Pancreas (tissue), 10 donors: ENCODE measurements at places on chromosomes 7 and 10. TPM values are rescaled to one million over a fixed set of nuclear protein-coding genes. Genes with fewer than 3 reads are reported as not detected.

GRCh38 chr7:6440381-6440780 is 7.4 kb downstream of the DAGLB start:
- H3K27me3 ChIP-seq = no peaks in the 10 kb centered on the region
- no peak overlapping the region for H3K27ac ChIP-seq
- no peaks in the 10 kb centered on the region for H3K4me1 ChIP-seq
- no peak overlapping the region for H3K4me3 ChIP-seq

DNA sequence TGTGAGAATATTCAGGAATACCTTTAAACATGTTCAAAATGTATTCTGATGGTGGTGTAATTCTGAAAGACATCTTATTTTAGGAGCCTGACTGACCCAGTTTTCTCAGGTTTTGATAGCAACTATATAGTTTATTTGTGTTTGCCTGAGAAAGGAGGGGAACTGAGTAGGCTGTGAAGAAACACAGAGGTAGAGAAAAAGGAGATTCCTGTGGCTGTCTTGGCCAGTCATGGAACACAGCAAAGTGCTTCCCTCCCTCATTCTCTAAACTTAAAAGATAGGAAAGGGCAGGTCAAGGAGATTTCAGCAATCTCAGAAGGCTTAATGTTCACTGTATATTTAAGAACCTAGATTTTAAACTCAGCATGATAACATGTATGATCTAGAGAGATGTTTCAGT is 43.5 kb downstream of the ZMYND11 start:
- H3K27me3 ChIP-seq = no peaks in the 10 kb centered on the region
- no peaks in the 10 kb centered on the region for H3K36me3 ChIP-seq
- no peak for DNase-seq
- H3K4me3 ChIP-seq = no peak overlapping the region

- H3K27me3 ChIP-seq = no peaks in the 10 kb centered on the region
- no peak overlapping the region for H3K27ac ChIP-seq
- peaks cover 10% of the 10 kb centered on the region for H3K36me3 ChIP-seq
- H3K4me3 ChIP-seq = no peak overlapping the region
These were observed 3.9 kb downstream of the FMC1 start for GRCh38 chr7:139345042-139345441.

- no peak overlapping the region for H3K4me3 ChIP-seq
- DNase-seq = no peak
- no peak overlapping the region for H3K27ac ChIP-seq
- peaks cover 4% of the 10 kb centered on the region for H3K4me1 ChIP-seq
- no peaks in the 10 kb centered on the region for H3K27me3 ChIP-seq
These were observed 21.5 kb downstream of the GET4 start for GRCh38 chr7:897771-898376.

DNA sequence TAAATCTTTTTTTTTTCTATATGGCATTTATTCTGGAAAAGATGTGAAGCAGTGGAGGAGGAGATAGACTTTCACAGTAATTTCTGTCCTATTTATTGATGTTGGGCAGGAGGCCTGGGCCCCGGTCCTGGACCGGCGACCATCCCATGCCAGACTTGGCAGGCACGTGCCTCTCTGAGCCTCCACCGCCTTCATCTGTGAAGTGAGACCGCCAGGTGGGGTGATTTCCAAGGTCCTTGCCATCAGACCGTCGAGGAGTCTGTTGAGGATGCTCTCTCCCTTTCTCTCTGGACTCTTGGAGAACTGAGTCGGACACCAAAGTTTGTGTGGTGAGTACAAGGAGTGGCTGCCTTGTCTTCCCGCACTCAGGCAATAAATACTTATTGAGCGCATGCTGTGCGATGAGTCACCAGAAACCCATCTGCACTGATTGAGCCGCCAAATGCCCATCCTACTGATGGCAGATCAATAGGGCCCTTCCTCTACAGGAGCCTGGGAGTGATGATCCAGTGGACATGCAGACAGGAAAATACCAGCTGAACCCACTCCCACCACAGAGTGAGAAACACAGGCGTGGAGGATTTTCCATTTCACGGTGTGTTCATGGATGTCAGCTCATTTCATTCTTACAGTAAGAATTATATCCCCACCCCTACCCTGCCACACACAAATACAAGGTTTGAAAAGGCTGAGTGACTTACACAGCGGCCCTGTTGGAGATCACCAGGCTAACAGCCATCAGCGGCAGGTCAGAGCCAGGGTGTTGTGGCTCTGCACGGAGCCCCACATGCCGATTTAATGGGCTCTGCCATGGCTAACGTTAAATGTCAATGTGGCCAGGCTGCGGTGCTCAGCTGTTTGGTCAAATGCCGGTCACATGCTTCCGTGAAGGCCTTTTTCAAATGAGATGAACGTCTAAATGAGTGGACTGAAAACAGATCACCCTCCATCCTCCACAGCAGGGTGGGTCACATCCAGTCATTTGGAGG is 11.5 kb upstream of the PRKAG2 start:
- no peak for DNase-seq
- no peaks in the 10 kb centered on the region for H3K36me3 ChIP-seq
- no peaks in the 10 kb centered on the region for H3K4me1 ChIP-seq
- no peak overlapping the region for H3K27ac ChIP-seq
- H3K27me3 ChIP-seq = no peaks in the 10 kb centered on the region
- H3K4me3 ChIP-seq = no peak overlapping the region

DNA sequence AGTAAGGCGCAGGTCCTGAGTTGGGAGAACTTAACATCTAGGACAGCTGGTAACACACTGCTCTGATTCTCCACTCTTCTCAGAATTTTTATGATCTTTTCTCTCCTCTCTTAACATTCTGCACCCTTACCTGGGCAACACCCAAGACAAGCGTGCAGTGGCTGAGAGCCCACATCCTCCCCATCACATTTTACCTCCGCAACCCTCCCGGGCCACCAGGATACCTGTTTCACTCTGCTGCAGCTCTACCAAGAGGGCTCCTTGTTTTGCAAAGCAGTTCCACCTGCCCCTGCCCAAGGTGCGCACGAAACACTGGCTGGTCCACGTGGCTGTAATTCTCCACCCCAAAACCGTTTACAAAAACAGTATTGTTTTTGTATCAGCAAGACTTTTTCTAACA is 81.5 kb downstream of the ITIH5 start:
- no peak overlapping the region for H3K4me3 ChIP-seq
- H3K27ac ChIP-seq = no peak overlapping the region
- H3K4me1 ChIP-seq = no peaks in the 10 kb centered on the region
- no peak for DNase-seq
- no peaks in the 10 kb centered on the region for H3K36me3 ChIP-seq

DNA sequence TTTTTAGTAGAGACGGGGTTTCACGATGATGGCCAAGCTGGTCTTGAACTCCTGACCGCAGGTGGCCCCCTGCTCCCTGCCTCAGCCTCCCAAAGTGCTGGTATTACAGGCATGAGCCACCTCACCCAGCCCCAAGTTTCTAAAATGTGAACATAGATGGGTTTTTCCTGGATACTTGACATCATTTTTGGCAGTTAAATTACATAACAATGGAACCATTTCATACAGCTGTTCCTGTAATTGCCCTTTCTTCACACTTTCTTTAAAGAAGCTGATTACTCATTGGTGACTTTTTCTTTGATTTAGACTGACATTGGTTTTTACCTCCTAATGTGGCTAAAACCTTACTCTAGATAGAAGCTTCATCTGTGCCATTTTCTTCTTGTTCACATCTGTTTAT is 5.9 kb downstream of the ZKSCAN1 start:
- H3K36me3 ChIP-seq = peaks cover 30% of the 10 kb centered on the region
- peak overlapping the region; percentile 76 for H3K27ac ChIP-seq
- peaks cover 66% of the 10 kb centered on the region for H3K4me1 ChIP-seq
- no peak overlapping the region for H3K4me3 ChIP-seq

- no peak overlapping the region for H3K4me3 ChIP-seq
- no peak overlapping the region for H3K27ac ChIP-seq
- H3K4me1 ChIP-seq = no peaks in the 10 kb centered on the region
- H3K27me3 ChIP-seq = no peaks in the 10 kb centered on the region
These were observed 163.8 kb downstream of the PLXNA4 start for GRCh38 chr7:132412435-132412834.

DNA sequence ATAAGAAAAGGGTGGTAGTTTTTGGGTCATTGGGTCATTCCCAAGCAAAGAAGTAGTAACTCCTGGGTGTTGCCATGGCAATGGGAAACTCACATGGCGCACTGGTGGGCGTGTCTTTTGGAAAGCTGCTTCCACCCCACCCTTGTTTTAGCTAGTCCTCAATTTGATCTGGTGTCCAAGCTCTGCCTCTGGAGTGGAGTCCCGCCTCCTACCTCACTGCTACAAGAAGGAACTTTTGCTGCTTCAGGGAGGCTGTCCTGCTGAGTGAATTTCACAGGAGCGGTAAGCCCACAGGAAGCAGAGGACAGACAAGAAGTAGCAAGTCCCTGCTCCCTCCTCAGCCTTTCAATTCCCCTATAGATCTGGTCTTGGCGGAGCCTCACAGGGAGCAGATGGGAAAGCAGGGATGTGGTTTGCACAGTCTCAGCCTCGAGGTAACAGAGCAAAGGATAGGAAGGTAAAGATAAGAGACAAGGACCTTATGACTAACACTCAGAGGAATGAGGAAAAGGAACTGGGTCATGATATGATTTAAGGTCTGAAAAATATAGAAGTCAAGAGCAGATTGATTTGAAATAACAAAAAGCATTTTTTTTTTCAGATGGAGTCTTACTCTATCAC is 700.3 kb downstream of the TNS3 start:
- no peak for DNase-seq
- no peak overlapping the region for H3K4me3 ChIP-seq
- no peaks in the 10 kb centered on the region for H3K4me1 ChIP-seq
- H3K36me3 ChIP-seq = no peaks in the 10 kb centered on the region

DNA sequence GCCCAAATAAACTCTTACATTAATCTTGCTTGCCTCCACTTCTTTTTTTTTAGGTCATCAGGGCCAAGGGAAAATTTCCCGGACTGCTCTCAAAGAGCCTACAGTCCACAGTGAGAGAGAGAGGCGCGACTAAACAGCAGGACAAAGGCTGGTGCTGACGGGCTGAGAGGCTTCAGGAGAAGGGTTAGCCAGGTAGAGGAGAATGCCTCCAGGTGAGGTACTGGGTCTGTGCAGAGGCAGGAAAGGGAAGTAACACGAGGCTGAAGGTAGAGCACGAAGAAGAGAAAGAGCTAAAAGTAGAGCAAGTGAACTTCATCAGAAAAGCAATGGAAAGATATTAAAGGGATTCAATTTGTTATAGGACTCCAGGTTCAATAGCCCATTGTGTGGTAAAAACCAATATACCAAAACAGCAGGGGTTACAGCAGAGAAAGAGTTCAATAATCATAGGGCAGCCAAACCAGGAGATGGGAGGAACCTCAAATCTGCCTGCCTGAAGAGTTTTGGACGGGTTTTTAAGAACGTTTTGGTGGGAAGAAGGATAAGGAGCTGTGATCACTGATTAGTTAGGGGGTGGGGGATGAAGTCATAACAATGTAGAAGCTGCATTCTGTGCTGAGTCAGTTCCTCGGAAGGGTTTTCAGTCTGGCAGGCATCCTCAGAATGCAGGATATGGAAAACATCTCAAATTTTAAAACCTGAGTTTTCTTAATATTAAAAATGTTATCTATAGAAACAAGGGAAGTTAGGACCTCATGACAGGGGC is 171.5 kb downstream of the AKR1D1 start:
- no peak overlapping the region for H3K4me3 ChIP-seq
- DNase-seq = no peak
- H3K36me3 ChIP-seq = no peaks in the 10 kb centered on the region

DNA sequence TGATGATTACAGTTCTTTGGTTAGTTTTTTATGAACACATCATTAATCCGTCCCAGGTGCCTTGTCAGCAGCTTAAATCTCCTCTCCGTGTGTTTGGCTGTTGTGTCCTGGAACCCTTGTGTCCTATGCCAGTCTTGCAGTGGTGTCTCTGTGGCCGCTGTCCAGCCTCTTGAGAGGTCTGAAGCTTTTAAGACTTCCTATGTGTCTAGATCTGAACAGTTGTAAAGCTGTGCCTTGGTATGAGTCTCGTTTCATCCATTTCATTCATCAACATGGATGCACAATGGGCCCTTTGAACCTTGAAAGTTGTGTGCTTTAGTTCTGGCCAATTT is 16.7 kb downstream of the LMTK2 start:
- no peak for DNase-seq
- no peaks in the 10 kb centered on the region for H3K27me3 ChIP-seq
- H3K36me3 ChIP-seq = no peaks in the 10 kb centered on the region
- H3K27ac ChIP-seq = no peak overlapping the region
- peaks cover 7% of the 10 kb centered on the region for H3K4me1 ChIP-seq

DNA sequence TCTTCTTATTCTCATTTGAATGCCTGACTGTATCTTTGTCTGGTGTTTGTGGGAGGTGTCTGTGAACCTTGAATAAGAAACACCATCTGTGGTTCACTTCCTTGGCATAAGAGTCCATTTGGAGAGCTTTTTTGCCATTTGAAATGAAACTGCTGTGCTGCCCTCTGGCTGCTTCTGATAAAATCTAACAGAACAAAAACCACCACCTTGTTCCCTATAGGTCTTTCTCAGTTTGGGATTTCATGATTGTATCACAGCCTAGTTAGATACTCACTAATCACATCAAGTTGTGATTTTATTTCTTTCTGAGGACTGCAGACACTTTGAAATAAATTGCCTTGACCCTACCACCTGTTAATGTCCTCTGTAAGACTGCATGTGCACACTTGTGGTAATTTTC is 102.7 kb upstream of the FAM13C start:
- no peak for DNase-seq
- no peaks in the 10 kb centered on the region for H3K36me3 ChIP-seq
- H3K4me1 ChIP-seq = no peaks in the 10 kb centered on the region
- no peak overlapping the region for H3K4me3 ChIP-seq

DNA sequence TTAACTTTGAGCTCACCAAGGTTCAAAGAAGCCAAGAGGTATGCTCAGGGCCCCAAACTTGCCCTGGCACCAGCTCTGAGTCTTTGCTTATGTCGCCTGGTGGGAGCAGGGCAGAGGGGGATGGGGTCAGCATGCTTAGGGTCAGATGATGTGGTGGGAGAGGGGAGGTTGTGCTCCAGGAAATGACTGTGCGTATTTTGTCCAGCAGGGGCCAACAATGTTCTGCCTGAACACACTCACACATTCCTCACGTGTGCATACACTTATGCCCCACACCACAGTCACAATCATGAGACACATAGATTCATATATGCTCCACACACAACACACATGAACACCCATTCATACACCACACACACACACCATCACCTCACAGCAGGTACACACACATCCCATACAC is 4.4 kb upstream of the RAMP3 start:
- H3K4me1 ChIP-seq = no peaks in the 10 kb centered on the region
- H3K36me3 ChIP-seq = no peaks in the 10 kb centered on the region
- H3K27me3 ChIP-seq = no peaks in the 10 kb centered on the region
- no peak overlapping the region for H3K4me3 ChIP-seq
- H3K27ac ChIP-seq = no peak overlapping the region
- no peak for DNase-seq

GRCh38 chr7:66837007-66837406 is 84.0 kb upstream of the TMEM248 start:
- H3K27ac ChIP-seq = no peak overlapping the region
- H3K27me3 ChIP-seq = no peaks in the 10 kb centered on the region
- no peak for DNase-seq
- H3K4me1 ChIP-seq = no peaks in the 10 kb centered on the region

AOAH gene
- total RNA-seq = 1.2 TPM

FRAT1 gene
- total RNA-seq = 3.6 TPM

CEP41 gene
- total RNA-seq = 3.5 TPM

HOXA9 gene
- total RNA-seq = not detected

STOX1 gene
- total RNA-seq = 1.0 TPM

SYT15 gene
- 5.0 TPM for total RNA-seq

UTF1 gene
- not detected for total RNA-seq

ANKRD26 gene
- total RNA-seq = 1.7 TPM
